ENCODE measurements at places on chromosomes 7 and 10. TPM values are rescaled to one million over a fixed set of nuclear protein-coding genes. Genes with fewer than 3 reads are reported as not detected.
A peak's percentile ranks its signal among the peaks of the same experiment; 100 is the strongest.

- ATAC-seq = no peak
Observed at GRCh38 chr7:52498366-52498765, 537.1 kb upstream of the POM121L12 start.

- ATAC-seq = peak; percentile 87
Observed at GRCh38 chr7:105806592-105807447, 69.6 kb downstream of the ATXN7L1 start.

DNA sequence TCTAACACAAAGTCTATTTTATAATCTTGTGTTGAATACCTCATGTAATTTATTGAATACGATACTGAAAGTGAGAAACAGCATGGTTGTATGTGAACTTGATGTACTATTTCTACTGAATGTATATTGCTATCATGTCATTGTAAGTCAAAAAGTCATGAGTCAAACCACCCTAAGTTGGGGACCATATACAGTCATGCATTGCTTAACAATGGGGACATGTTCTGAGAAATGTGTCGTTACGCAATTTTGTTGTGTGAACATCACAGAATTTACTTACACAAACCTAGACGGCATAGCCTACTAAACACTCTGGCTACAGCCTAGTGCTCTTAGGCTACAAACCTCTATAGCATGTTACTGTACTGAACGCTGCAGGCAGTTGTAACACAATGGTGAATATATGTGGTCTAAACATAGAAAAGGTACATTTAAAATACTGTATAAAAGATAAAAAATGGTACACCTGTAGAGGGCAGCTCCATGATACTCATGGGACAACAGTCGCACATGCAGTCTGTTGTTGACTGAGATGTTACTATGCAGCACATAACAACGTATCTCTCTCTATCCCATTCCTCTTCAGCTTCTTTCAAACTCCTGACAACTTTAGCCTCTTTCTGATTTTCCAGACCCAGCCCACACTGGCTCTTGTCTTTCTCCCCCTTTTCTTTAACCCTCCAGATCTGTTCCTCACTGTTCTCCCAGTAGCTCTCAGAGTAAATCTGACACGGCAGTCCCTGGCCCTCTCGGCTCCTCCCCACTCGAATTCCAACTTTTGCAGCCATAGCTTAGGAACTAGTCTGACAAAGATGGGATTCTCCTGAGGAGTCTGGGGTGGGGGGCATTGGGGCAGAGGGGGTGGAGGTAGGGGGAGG lies 90.1 kb downstream of the SNX10 start:
- ATAC-seq = no peak

GRCh38 chr10:133278577-133279265 lies 2.1 kb upstream of the ADAM8 start:
- ATAC-seq = peak; percentile 58

RHEB gene
- total RNA-seq = 48.4 TPM

NPY gene
- not detected for total RNA-seq

POU6F2 gene
- 0.08 TPM for total RNA-seq

GRCh38 chr10:101452176-101452575 lies 98.2 kb downstream of the BTRC start:
- no peak for ATAC-seq

DNA sequence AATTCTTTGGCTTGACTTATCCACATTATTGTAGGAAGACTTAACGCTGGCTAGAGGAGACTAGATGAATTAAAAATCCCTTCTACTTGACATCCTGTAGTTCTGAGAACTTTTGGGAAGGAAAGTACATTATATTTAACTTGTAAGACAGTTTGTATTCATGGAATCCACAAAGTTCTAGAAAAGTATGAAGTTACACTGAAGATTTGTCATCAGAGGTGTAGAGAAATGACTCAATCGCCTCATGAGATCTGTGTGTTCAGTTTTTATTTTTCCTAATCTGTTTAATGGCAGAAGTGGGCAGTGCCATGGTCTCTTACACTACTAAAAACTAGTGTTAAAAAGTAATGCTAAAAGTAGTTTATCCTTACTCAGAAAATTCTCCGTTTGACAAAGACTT lies 89.1 kb upstream of the SMIM30 start:
- no peak for ATAC-seq

DNA sequence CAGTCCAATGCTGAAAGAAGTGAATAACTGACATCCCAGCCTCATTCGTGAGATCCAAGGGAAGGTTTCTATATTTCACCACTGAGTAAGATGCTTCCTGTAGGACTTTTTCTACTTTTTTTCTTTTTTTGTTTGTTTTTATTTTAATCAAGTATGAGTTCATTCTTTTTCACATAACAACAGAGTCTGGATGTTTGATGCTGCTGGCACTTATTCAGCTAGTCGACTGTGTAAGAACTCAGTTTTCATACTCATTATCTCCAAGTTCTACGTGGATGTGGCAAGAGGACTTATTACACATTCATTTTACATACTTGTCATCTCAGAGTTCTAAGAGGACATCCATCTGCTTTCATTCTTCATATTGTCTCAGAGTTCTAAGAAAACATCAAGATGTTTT lies 86.9 kb downstream of the CPXM2 start:
- no peak for ATAC-seq

DNA sequence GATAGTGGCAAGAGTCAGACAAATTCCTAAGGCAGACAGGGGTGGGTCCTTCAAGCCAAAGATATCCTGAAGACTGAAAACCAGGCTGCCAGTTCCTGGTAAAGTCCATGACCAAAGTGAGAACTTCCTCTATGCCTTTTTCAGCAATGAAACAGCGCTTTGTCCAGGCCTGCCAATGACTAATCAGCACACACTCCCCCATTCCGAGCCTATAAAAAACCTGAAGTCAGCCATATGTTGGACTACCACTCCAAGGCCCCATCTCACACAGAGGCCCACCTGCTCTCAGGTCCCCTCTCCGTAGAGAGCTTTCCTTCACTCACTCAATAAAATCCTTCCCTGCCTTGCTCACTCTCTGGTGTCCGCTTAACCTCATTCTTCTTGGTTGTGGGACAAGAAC lies 402.2 kb downstream of the ANKRD7 start:
- no peak for ATAC-seq

- no peak for ATAC-seq
Observed at GRCh38 chr10:72593963-72594362, 31.9 kb downstream of the MICU1 start.

COPG2 gene
- total RNA-seq = 22.1 TPM

GRCh38 chr10:1292611-1293031 lies 236.4 kb downstream of the WDR37 start:
- ATAC-seq = no peak

DNA sequence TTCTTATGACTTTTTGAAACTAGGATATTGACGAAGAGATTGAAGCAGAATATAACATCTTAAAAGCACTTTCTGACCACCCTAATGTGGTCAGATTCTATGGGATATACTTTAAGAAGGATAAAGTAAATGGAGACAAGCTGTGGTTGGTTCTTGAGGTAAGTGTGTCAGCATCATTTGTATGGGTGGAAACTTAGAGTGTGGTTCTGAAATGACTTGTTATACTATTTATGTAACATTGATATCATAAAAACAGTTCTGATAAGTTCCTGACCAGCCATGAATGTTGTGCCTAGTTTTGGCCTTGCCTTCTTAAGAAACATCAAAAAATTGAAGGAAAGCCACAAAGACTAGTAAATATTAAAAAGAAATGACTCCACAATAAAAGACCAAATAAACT lies 20.8 kb downstream of the MYO3A start:
- no peak for ATAC-seq

IPMK gene
- total RNA-seq = 5.9 TPM

- no peak for ATAC-seq
Observed at GRCh38 chr7:67549126-67549525, 552.5 kb downstream of the TYW1 start.

GRCh38 chr10:116522803-116523381 lies 22.8 kb upstream of the PNLIP start:
- no peak for ATAC-seq

EBLN1 gene
- total RNA-seq = not detected

FRAT2 gene
- 8.4 TPM for total RNA-seq

DNA sequence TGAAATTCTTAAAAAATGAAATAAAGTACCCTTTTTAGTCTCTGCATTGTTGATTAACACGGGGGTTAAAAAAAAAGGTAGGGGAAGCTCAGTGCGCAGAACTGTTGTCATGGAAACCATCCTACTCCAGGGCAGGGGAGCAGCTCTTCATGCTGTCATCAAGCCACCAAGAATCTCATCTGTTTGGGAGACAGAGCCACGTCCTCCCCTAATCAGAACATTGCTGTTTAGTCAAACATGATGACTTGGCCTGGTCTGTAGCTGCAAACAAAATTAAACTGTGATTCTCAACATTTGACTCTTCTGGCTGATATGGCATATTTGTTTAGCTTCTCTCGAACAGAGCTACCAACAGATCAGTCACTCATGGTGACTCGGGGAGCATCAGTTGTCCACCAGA lies 254.4 kb upstream of the KLF14 start:
- no peak for ATAC-seq

DNA sequence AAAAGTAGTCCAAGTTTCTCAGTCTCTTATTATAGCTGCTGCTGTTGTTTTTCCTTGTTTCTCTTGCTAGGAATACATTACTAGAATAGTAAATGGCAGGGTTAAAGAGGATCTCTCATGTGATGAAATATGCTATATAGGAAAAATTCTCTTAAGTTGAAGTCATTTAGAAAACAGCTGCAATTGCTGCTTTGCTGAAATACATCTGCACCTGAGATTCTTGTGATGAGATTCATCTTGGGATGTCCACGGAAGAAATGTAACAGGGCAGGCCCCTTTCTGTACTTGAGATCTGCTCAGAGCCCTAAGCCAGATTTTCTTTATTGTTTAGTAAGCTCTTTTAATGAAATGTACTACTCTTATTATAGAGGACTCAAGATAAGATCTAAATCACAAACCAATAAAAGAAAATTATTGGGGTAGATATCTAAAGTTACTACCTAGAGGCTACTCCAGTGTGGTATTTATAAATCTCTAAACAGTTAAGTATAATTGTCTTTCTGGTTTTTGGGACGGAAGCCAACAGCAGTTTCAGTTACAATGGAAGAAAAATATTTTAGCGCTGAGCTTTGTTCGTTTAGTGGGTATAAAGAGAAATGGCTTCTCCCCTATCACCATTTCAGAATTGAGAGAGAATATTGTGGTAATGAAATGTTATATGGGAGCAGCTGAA lies 701.5 kb downstream of the KCNMA1 start:
- ATAC-seq = no peak

NEBL gene
- 30.1 TPM for total RNA-seq

ZEB1 gene
- total RNA-seq = 5.0 TPM

LAMB4 gene
- 1.1 TPM for total RNA-seq

DNA sequence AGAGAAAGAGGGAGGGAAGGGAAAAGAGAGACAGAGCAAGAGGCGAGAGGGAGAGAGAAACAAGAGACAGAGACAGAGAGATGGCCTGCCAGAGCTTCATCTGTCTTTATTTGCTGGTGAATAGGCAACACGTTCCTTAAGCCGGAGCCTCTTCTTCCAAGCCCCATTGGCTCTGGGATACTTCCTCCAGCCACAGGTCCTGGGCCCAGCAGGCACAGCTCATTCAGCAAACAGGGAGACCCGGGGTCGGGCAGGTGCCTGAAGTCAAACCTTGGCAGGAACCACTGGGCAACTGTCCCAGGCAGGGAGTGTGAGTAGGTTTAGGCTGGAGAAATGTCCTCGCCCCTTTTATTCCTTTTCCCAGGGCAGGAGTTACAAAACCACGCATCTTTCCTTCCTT lies 68.2 kb downstream of the MYL10 start:
- ATAC-seq = no peak

Measured in esophagus mucosa (tissue), 1 donor.